Prostate gland (tissue), 2 donors: ENCODE measurements at places on chromosomes 5 and 9.

GRCh38 chr9:37988041-37988440, 81.0 kb downstream of the SHB start:
- no peak for DNase-seq

DNA sequence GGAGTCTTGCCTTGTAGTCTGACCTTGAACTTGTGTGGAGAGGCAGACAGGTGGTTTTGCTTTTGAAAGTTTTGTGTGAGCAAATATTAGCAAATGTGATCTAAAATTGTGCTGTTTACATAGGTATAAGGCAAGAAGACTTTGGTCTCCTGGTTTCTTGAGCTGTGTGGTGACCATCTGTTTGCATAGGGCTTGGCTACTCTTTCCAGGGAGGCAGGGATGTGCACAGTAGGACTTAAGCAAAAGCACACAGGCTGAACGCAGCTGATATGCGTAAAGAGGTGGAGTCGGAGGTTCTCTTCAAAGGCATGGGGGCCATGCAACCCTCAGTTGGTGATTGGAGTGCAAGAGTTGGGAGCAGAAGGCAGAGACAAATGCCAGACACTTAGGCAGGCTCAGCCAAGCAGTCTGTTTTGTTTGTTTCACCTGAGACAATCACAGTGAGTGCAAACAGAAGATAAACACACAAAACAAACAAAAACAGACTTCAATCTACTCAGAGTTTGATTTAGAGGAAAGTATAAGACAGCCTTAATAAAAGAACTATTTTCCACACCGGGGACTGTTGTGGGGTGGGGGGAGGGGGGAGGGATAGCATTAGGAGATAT, 744.2 kb downstream of the MTRR start:
- no peak for DNase-seq

GRCh38 chr5:158198636-158199035, 339.7 kb upstream of the CLINT1 start:
- no peak for DNase-seq

GRCh38 chr5:91369480-91369879, 13.6 kb downstream of the ARRDC3 start:
- no peak for DNase-seq

- no peak for DNase-seq
Measured at GRCh38 chr5:140391312-140391711, 10.3 kb upstream of the ANKHD1 start.

- no peak for DNase-seq
Measured at GRCh38 chr5:55650386-55650785, 61.7 kb downstream of the SLC38A9 start.

DNA sequence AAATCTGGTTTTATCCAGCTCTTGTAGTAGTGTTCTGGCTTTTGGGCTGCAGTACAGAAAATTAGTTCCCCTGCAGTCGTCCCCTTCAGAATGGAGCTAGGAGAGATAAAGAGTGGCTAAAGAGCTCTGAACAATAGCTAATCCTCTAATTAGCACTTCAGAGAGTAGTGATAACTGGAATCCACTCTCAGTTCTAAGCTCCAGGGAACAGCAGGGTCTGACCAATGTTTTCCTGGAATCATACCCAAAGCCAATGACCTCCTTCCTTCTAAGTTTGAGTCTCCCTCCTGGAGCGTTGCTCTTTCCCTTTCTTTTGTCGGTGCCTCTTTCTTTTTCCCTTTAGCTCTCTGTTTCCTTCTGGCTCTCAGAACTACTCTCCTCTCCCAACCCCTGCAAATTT, 47.4 kb downstream of the MFAP3 start:
- DNase-seq: no peak

- DNase-seq: peak; percentile 4
Measured at GRCh38 chr9:10366171-10366779, 246.5 kb downstream of the PTPRD start.
